ENCODE measurements at places on chromosomes 13 and 19.

DNA sequence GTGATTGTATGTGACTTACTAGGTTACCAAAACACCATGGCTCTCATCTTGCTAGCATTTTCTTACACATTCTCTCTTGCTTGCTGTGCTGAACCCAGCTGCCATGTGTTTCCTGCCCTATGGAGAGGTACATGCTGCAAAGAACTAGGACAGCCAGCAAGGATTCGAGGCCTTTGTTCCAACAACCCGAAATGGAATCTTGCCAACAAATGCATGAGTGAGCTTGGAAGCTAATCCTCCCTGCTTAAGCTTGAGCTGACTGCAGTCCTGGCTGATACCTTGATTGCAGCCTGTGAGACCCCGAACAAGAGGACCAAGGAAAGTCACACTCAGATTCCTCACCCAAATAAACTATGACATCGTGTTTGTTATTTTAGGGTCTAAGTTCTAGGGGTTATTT is 651.2 kb downstream of the SLITRK6 start:
- no peak for DNase-seq

DNA sequence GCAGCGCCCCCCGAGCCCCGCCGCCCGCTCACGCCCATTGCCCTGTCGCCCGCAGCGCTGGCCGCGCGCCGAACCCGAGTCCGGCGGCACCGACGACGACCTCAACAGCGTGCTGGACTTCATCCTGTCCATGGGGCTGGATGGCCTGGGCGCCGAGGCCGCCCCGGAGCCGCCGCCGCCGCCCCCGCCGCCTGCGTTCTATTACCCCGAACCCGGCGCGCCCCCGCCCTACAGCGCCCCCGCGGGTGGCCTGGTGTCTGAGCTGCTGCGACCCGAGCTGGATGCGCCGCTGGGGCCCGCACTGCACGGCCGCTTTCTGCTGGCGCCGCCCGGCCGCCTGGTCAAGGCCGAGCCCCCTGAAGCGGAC is 518 bp downstream of the KLF2 start:
- peak; percentile 34 for DNase-seq

GRCh38 chr13:87669379-87669978 is 1.7 kb upstream of the SLITRK5 start:
- DNase-seq, result peak; percentile 12

DNA sequence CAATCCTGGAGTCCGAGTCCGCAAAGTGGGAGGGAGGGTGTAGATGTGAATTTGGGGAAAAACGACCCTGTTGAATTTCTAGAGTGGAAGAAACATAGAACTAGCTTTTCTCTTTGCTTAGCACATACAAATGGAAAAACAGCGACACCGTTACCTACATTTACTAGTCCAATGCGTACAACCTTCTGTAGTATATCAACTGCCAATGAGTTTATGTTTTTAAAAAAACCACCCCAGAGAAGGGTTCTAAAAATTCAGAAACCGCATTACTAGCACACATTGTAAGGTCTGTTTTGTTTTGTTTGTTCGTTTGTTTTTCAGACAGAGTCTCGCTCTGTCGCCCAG is 332 bp upstream of the SUPT20H start:
- no peak for DNase-seq

- DNase-seq, result peak; percentile 9
These were observed 207.2 kb upstream of the SPRY2 start for GRCh38 chr13:80547885-80548825.
